ENCODE measurements at places on chromosomes 16 and 17.

DNA sequence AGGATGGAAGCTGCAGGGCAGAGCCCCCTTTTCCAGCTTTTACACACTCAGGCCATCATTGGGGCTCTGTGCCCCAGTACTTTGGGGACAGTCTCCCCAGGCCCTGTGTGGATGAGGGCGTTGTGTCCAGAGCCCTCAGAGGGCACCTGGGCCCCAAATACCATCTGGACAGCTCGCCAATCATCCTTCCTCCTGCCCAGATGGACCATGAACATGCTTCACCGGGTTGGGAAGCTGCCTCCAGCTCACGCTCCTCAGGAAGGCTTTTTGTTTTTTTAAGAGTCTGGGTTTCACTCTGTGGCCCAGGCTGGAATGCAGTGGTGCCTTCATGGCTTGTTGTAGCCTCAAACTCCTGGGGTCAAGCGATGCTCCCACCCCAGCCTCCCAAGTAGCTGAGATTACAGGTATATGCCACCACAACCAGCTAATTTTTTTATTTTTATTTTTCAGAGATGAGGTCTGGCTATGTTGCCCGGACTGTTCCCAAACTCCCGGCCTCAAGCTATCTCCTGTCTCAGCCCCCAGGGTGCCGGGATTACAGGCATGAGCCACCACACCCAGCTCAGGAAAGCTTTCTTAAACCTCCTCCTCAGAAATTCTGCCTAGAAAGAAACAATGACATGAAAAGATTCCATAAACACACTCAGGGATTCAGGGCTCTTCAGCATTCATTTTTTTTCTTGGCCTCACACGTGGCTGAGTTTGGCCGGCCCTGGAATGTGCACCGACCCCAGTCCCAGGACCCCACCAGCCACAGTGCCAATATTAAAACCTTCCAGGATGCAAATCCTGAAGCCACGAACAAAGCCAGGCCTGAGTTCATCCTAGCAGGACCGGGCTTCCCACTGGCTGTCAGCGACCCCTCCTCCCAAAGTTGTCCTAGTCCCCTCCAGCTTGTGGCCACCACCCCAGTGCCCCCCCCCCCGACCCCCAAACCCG, 27.4 kb upstream of the ZNF423 start:
- DNase-seq, result no peak

GRCh38 chr16:70743791-70744190, 57.2 kb downstream of the VAC14 start:
- no peak for DNase-seq

DNA sequence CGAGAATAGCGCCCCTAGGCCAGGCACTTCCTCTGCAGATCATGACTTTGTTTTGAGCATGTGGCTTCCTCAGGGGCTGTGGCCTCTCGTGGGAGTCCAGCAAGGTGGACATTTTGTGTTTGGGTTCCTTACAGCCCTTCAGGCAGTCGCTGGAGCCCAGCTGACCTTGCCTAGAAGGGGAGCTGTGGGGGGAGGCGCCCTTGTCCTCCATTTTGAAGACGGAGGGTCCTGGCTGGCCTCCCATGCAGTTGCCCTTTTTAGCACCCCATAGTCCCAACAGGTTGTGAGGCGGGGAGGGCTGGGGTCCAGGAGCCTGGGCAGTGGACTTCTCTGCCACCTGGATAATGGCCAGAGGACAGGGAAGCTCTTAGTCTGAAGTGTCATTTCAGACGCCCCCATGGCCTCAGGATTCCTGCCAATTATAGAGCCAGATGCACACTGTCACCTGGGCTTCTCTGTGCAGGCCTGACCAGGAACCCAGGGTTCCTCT, 1.4 kb downstream of the SOST start:
- DNase-seq, result no peak

GRCh38 chr16:65314627-65315008, 192.8 kb upstream of the CDH11 start:
- DNase-seq, result no peak

GRCh38 chr16:13441675-13442074, 478.3 kb upstream of the ERCC4 start:
- DNase-seq, result no peak

DNA sequence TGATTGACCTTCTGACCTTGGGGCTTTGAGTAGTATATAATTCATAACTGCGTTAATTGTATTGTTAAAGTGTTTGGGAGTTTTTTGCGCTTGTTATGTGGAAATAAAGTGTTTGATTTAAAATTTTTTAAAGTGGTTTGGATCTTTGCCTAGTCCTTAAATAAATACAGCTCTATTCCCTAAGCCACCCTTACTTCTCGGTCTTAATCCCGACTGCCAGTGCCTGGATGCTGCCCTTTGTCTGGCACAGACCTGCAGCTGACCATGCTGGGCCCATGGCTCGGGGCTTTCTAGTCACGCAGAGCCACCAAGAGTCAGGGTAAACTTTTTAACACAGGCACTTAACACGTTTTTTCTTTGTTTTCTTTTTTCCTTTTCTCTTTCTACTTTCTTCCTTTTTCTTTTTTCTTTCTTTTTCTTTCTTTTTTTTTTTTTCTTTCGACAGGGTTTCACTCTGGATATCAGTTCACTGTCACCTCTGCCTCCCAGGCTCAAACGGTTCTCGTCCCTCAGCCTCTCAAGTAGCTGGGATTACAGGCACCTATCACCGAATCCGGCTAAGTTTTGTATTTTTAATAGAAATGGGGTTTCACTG, 19.6 kb upstream of the SLC5A11 start:
- no peak for DNase-seq

DNA sequence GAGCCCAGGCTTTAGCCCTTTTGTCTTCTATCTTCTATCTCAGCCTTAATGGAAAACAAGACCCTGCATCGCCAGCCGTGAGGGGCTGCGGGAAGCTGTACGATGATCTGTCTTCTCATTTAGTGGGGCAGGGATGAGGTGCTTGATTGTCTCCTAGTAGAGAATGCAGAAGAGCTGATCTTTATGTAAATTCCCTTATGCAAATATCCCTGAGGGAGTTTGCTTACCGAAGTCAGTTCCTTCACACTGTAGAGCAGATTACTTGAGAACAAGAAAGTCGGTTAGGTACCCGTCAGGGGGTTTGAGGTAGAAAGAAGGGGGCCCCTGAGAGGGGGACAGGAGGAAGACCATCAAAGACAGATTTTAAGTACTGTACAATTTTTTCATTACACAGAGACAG, 66.2 kb downstream of the IRF8 start:
- DNase-seq, result no peak

DNA sequence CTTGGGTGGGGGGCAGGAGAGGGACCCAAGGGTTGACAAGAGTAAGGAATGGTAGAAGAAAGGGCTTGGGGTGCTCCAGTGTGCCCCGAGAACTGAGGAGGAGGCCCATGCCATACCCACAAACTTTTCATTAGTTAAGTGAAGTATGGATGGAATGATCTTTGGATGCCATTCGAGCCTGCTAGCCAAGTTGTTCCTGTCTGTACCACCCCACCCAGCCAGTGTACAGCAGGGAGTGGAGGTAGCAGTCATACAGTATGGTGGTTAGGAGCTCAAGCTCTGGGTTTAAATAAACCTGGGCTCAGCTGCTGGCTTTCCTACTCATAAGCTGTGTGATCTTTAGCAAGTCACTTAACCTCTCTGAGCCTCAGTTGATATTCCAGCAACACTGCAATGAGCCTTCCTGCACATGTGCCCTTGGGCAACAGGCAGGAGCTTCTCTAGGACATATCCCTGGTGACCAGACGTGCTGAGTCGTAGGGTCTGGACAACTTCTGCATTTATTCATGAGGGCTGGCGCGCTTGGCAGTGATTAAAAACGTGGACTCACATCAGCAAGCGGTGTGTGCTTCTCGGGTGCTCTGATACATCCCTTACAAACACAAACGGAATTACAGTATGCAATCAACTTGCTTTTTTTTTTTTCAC, 22.9 kb downstream of the ITPRIPL2 start:
- no peak for DNase-seq

DNA sequence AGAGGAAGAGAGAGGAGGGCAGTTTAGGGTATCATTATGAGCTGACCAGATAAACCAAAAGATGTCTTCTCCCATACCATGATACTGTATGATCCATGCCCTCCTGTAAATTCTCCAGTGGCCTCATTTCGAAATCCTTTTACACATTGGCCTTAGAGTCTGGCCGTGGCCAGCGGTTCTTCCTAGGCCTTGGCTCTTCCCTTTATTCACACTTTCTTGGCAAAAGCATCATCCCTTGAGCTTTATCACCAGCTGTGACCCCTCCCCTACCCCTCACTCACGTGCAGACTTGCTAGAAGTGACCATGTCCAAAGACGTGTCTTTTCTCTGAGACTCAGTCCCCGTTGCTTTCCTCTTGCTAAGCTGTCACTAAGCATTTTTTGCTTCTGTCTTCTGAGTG, 22.8 kb downstream of the KATNIP start:
- DNase-seq, result no peak

- DNase-seq, result no peak
Measured at GRCh38 chr17:57579245-57579644, 165.9 kb downstream of the CCDC182 start.

DNA sequence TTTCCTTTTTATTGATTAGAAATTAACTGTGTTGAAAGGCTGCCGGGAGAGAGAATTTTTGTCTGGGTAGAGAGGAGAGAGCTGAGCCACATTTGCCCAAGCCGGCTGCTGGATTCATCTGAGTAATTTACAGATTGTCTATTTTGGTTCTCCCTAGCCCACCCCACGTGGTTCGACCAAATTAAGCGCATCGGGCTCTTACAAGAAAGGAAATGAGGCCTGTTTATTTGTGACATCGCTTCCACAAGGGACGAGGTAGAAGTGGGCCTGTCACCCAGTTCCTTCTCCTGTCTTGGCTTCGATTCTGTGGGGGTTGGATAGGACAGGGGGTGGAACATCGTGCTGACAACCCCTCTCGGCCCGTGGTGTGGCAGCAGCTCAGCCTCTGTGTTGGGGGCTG, 42.9 kb downstream of the SYT17 start:
- no peak for DNase-seq

DNA sequence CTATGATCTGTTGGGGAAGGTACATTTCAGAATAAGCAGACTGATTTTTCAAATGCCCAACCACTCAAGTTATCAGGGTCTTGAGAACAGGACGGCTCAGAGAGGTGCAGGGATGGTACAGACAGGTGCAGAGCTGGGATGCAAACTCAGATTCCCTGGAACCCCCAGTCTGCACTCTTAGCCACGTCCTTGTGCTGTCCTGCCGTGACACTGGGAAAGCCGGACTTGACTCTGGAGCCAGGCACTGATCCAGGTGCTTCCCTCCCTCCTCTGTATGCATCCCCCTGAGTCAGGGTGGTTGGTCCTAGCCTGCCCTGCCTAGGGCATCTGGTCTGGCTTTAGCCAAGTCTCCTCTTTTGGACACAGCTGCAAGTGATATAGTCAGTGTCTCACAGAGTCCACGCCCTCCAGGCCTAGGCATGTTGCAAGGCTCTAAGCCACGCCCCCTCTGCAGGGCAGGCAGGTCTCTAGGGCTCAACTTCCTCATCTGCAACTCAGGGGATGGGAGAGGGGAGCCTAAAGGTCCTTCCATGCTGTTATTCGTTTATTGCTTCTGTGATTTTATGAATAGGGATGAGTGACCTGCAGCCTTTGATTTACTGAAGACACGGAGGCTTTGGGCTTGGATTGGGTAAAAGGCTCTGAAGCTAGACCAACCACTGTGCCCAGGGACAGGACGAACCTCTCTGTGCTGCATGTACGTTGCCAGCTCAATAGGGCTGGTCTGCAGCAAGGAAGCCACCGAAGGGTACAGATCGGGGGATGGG, 97.3 kb downstream of the SDK2 start:
- DNase-seq, result peak; percentile 40

GRCh38 chr17:80691784-80692183, 147.1 kb downstream of the RPTOR start:
- DNase-seq, result no peak

- DNase-seq, result no peak
Measured at GRCh38 chr17:34236281-34236892, 18.7 kb upstream of the CCL2 start.

- no peak for DNase-seq
Measured at GRCh38 chr16:49910541-49911071, 54.7 kb upstream of the ZNF423 start.

DNA sequence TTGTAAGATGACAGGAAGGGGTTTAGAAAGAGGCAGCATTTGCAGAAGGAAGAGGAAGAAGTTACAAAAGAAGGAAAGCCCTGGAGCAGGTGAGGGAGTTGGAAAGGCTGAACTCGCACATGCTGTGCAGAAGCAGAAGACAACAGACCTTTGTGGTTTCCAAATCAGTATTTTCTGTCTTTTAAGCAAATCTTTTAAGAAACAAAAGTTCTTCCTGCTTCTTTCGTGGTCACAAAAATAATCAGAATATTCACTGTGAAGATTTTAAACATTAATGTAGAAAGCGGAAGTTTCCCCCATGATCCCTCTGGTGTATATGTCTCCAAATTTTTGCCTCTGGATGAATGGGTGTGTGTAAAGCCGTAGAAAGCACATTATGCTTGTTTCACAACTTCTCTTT, 25.8 kb downstream of the ZNRF1 start:
- no peak for DNase-seq

GRCh38 chr16:2364638-2365210, 24.2 kb upstream of the ABCA3 start:
- peak; percentile 33 for DNase-seq

GRCh38 chr17:58677194-58677880, 14.5 kb downstream of the TEX14 start:
- no peak for DNase-seq

All from HEK293T (cell line).